Heart left ventricle (tissue), 16 donors: ENCODE measurements at places on chromosomes 4 and X. TPM values are rescaled to one million over a fixed set of nuclear protein-coding genes. Genes with fewer than 3 reads are reported as not detected.

PPBP gene
- 0.42 TPM for total RNA-seq

ACSL4 gene
- total RNA-seq = 58.5 TPM

TIGD4 gene
- total RNA-seq = 0.50 TPM

FAM184B gene
- not detected for total RNA-seq

DNA sequence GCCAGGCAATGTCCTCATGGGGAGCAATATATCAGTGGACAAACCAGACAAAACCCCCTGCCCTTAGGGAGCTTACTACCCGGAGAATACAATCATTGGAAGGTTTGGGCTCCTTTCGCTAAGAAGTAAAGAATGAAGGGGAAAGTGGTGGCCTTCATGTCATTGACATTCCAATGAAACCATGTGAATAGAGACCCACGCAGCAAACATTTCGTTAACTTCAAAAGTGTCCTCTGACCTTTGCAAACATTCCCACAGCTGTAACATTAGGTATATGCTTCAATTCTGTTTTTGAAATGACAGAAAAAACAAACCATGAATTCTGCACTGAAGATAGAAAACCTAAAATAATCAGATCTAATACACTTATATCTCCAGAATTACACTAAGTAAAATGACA, 7.0 kb downstream of the ATP8A1 start:
- DNase-seq = no peak

DNA sequence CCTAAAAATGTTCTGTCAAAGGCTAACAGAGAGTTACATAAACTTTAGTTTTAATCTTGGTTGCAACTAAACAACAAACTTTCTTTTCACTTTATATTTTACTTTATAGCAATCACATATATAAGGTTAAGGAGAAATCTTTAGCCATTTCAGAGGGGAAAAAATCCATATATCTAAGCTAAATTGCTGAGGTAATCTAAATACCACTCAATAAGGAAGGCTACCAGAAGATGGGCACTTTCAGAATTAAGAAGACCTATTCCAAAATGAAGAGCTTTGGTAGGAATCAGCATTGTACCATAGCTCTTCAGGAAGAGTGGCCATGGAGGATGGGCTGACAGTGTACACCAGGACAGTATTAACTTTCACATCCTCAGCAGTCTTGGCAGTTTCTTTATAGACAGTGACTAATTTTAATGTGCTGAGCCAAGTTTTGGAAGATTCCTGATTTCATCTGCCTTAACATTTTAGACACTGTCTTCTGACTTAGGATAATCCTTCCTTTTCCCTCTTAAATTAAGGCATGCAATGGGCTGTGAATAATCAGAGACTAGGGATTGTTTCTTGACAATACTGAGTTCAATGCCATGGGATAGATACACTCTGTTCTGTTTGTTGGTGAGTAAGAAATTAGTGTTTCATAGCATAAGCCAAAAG, 7.1 kb downstream of the FAT4 start:
- DNase-seq = no peak

- DNase-seq = no peak
These were observed 75.6 kb downstream of the FHIP1A start for GRCh38 chr4:151484396-151485102.

DNA sequence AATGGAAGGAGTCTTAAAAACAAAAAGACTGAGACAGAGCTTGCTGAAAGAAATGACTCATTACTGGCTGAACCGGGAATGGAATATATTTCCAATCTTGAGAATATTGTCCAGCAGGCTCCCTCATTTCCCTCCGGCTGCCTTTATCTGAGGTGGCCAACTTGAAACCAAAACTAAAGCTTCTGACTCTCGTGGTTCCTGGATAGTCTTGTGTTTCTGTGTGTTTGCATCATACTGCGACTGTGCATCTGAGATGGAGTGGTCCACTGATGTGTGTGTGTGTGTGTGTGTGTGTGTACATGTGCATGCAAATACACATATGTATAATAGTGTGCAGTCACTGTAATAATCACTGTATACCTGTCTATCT, 145.6 kb upstream of the SCML1 start:
- no peak for DNase-seq

GRCh38 chrX:46587753-46588171, 14.2 kb downstream of the CHST7 start:
- no peak for DNase-seq

DNA sequence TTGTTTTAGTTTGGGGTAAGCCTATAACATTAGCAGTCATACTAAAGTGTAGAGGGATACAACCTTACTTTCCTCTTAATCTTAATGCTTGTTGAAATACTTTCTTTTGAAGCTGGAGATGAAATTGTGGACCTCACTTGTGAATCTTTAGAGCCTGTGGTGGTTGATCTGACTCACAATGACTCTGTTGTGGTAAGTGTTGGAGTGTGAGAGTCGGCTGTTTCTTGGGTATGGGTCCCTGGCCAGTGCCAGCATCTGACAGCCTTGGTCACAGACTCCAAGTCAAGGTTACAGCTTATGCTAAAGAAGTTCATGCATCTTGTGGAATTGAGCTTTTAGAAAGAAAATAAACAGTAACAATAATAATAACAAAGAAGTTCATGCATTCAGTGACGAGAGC, 31.6 kb downstream of the RNF4 start:
- no peak for DNase-seq

GRCh38 chr4:16160457-16160856, 65.8 kb downstream of the TAPT1 start:
- DNase-seq = no peak

DNA sequence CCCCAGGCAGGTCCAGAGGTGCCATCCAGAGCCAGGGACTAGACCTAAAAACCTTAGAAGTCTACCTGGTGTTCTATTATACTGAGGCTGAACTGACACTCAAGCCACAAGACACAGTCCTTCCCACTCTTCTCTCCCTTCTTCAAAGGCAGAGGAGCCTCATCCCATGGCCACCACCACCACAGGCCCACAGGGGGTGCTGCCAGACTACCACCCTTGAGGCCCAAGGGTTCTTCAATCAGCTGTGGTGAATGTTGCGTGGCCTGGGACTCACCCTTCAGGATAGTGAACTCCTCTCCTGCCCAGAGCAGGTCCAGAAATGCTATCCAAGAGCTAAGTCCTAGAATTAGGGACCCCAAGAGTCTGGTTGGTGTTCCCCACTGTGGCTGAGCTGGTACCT, 17.5 kb upstream of the RFC1 start:
- DNase-seq = no peak

- no peak for DNase-seq
These were observed 15.2 kb upstream of the RUFY3 start for GRCh38 chr4:70706516-70706915.

GRCh38 chr4:36115312-36115711, 129.0 kb downstream of the ARAP2 start:
- DNase-seq = no peak
